ENCODE measurements at places on chromosomes 4 and X.

DNA sequence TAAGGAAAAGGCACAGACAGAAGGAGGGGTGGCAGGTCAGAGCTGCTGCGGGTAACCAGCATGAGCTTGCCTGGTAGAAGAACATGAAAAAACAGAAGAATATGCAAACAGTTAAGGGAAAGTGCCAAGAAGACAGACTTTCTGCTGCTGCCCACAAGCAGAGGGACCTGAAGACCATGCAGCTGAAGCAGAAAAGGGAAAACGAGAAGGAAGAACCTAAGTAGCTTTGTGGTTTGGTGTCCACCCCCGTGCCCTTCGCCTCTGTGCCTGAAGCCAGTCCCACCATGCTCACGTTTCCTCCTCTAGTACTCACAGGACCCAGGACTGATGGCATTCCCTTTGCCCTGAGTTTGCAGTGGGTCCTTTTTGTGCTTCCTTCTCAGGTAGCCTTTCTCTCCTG lies 62.8 kb downstream of the UBA6 start:
- DNase-seq = no peak

GRCh38 chr4:73533515-73534422 lies 52.2 kb downstream of the AFM start:
- peak; percentile 28 for DNase-seq

DNA sequence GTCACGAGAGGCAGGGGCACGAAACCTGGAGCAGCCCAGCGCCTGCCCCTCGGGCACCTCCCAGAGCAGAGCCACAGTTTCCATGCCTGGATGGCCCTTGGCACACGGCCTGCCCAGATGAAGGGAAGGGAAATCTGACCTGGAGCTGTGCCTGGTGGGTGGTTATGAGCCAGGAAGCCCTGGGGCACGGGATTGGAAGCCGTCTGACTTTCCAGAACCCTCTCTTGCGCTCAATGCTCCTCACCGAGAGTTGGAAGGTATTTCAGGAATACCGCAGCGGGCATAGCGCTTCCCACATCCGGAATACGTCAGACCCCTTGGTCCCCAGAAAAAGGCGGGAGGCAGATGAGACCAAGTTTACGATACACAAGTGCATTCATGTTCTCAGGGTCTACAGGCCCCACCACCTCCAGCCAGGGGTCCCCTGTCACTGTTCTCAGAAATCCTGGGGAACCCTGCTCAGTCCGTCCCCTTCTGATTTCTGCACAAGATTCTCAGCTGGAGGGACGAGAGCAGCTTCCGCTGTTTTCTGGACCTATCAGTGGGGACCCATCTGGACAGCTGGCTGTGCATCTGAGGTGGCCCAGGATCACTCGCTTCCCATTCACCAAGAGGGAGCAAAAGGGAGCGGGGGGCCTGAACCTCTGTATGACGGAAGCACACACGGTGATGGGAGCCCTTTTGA lies 172.9 kb downstream of the AFAP1 start:
- no peak for DNase-seq

GRCh38 chr4:158729716-158730559 lies 6.7 kb upstream of the PPID start:
- peak; percentile 81 for DNase-seq

DNA sequence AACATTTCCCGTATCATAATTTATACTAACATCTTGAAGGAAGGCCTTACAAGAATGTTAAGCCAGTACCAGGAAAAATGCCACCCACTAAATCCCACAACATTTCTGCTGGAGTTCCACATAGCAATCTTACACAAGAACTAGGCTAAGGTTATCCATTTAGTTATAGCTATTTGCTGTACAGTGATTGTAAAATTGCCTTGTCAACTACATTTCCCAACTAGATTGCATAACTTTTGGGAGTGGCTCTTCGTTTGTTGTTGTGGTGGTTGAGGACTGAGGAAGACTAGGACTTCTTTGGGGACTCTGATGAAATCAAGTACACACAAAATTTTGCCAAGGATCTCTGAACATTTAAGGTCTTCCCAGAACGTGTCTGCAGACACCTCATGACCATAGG lies 8.0 kb downstream of the IBSP start:
- DNase-seq = no peak

- no peak for DNase-seq
Observed at GRCh38 chr4:109113521-109113920, 188.9 kb downstream of the COL25A1 start.

GRCh38 chr4:608236-608635 lies 17.1 kb upstream of the PDE6B start:
- DNase-seq = no peak

- DNase-seq = no peak
Observed at GRCh38 chrX:69033936-69034335, 131.3 kb downstream of the PJA1 start.

DNA sequence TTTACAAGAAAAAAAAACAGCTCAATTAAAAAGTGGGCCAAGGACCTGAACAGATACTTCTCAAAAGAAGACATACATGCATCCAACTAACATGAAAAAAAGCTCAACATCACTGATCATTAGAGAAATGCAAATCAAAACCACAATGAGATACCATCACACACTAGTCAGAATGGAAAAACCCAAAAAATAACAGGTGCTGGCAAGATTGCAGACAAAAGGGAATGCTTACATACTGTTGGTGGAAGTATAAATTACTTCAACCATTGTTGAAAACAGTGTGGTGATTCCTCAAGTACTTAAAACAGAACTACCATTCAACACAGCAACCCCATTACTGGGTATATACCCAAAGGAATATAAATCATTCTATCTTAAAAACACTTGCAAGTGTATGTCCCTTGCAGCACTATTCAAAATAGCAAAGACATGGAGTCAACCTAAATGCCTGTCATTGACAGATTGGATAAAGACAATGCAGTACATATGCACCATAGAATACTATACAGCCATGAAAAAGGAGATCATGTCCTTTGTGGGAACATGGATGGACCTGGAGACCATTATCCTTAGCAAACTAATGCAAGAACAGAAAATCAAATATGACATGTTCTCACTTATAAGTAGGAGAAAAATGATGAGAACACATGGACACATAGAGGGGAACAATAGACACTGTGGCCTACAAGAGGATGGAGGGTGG lies 97.6 kb downstream of the RAB28 start:
- DNase-seq = no peak

GRCh38 chr4:3749081-3749480 lies 17.1 kb upstream of the ADRA2C start:
- DNase-seq = no peak

- DNase-seq = no peak
Observed at GRCh38 chrX:112851806-112852205, 11.2 kb upstream of the AMOT start.

- DNase-seq = no peak
Observed at GRCh38 chr4:74738464-74739143, 55.7 kb downstream of the BTC start.

- no peak for DNase-seq
Observed at GRCh38 chr4:143292858-143293257, 43.8 kb upstream of the GAB1 start.

GRCh38 chr4:113293674-113294073 lies 244.2 kb downstream of the ANK2 start:
- no peak for DNase-seq

- peak; percentile 23 for DNase-seq
Observed at GRCh38 chrX:136200466-136200865, 50.7 kb downstream of the MAP7D3 start.

DNA sequence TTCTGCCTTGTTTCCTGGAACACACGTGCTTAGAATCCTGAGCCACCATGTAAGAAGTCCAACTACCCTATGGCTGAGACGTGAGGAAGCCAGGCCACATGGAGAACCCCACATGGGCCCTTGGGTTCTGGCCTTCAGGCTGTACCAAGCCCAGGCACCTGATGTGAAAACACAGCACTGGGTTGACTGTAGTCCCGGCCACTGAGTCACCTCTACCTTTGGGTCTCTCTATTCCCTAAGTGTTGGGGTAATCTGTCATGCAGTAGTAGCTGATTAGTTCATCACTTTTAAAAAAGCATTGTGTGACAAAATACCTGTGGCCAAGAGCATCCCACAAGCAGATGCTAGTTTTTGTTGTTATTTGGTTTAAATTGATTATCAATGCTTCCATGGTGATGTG lies 24.3 kb downstream of the CFAP97 start:
- no peak for DNase-seq

GRCh38 chr4:158781963-158782362 lies 13.1 kb downstream of the FNIP2 start:
- no peak for DNase-seq

DNA sequence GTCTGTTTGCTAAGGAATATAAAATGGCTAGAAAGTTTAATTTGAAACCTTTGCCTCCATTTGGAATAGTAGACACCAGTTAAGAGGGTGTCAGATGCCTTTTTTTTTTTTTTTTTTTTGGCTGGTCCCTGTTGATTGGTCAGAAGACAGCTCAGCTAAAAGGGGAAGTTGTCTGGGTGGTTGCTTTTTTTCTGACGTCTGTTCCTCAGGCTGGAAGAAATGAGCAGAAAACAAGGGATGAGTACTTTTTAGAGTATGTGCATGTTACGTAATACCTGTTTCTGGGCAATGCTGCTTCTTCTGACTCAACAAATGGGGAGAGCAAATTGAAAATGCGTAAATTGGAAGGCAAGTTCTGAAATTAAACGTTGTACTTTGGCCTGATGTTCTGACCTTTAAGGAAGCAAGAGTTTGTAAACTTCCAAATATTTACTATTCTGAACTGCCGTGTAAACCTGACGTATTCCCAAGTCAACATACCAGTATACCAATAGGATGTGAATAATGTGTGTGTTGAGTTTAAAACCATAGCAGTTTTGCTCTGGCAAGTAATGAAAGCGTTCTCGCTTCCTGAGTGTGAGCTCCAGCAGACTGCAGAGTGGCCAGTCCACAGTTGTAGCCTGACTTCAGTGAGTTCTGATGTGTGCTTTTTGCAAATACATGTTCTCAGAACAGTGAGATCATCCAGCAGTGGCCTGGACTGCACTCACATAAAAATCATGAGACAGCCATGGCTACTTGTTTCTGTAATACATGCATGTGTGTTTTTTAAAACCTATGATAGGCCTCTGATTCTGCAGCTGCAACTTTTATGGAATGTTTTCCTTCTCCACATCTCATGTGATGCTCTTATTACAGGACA lies 1.7 kb downstream of the SAT1 start:
- DNase-seq = no peak

- DNase-seq = no peak
Observed at GRCh38 chr4:183852910-183853547, 52.1 kb upstream of the STOX2 start.

DNA sequence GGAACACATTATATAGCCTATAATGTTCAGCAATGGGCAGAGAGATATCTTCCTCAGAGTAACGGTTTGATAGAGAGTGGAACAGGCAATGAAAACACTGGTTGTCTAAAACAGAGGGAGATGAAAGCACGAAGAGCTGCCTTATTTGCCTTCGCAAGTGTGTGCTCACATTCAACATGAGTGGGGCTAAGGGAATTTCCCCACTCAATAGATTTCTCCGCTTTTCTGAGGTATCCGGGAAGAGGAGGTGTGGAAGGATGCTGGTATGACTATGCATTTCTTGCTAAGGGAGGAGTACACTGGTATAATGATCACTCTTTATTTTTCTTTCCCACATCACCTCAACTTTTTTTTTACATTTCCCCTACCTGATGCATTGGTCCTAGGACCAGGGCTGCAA lies 7.8 kb upstream of the GPR82 start:
- DNase-seq = no peak

DNA sequence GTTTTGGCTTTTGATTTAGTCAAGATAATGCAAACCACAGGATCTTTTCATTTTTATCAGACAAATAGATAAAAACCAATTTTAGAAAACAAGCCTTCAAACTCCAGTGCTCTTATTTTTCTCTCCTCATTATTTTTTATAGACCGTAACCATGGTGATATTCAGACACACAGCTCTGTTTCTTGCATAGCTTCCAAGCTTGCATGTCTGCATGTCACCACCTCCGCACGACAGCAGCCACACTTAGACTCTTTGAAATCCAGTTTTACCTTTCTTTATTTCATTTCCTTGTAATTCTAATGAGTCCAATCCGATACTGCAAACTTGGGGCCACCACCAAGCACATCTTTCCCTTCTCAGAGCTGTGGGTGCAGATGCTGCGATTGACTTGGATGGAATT lies 94.3 kb upstream of the GPM6A start:
- DNase-seq = no peak
